PC-9 (cell line): ENCODE measurements at places on chromosomes 7 and 10.
A peak's percentile ranks its signal among the peaks of the same experiment; 100 is the strongest.

DNA sequence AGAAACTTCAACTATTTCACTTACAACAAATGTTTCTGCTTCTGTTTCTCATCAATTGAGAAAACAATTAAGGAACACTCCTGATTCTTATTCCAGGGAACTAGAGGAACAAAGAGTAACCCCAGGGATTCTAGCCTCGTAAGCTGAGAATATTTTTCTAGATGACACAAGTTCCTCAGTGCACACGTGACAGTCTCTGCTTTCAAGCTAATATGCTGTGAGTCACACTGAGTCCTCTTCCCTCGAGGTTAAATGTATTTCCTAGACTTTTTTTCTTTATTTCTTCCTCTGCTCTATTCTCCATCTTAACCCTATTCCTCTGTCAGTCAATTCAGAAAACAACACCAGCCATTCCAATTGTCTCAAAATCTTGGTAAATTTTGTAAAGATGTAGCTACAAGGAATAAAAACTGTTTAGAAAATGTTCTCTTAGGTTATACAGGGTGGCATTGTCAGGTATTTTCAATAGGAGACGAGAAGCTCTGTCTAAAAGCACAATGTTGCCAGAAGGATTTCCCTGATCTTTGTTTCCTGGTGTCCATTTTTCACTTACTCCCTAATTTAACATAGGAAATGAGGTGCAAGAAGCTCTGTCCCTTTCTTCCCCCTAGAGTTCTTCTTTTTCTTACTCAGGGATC, 5.8 kb upstream of the C1GALT1 start:
- DNase-seq = peak; percentile 24

GRCh38 chr10:101050208-101051069, 11.3 kb upstream of the KAZALD1 start:
- DNase-seq = peak; percentile 67

- DNase-seq = no peak
Measured at GRCh38 chr10:133401500-133401899, 7.5 kb downstream of the MTG1 start.

- no peak for DNase-seq
Measured at GRCh38 chr10:125799451-125800182, 23.4 kb downstream of the UROS start.

DNA sequence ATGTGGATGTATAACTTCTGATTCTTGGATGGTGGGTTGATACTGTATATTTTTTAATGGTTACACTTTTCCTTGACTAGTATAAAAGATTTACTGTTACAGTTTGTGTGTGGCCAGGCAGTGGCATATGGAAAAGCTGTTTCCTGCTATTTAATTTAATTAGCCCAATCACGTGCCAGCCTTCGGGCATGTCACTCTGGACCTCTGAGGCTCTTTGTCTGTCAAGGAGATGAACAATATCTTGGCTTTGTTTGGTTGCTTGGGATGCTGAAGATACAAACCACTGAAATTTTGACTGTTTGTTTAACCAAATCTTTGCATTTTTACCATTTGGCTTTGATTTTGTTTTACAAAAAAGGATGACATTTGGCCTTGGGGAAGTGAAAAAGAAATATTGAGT, 185.0 kb downstream of the HDAC9 start:
- DNase-seq = no peak

GRCh38 chr10:33263453-33263852, 71.0 kb downstream of the NRP1 start:
- no peak for DNase-seq

- no peak for DNase-seq
Measured at GRCh38 chr10:120105492-120105891, 213.0 kb downstream of the SEC23IP start.
